ENCODE measurements at places on chromosomes 3 and 15.

DNA sequence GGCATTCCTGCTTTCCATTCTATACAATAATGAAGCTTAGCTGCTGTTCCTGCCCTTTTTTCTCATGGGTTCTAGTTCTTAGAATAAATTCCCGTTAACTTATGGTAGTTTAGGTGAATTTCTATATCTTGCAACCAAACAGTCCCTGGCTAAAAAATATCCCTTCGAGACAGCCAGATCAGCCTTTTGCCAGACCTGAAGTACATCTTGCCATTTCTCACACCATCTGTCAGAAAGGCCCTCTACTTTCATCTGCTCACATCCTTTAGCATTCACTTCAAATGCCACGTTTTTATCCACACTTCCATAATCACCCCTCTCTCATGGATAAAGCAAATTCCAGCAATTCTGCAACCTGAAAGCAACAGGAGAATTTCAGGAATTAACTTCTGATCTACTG, 145.4 kb downstream of the GAP43 start:
- DNase-seq, result no peak

GRCh38 chr3:126530171-126531050, 6.5 kb downstream of the CHST13 start:
- no peak for DNase-seq

DNA sequence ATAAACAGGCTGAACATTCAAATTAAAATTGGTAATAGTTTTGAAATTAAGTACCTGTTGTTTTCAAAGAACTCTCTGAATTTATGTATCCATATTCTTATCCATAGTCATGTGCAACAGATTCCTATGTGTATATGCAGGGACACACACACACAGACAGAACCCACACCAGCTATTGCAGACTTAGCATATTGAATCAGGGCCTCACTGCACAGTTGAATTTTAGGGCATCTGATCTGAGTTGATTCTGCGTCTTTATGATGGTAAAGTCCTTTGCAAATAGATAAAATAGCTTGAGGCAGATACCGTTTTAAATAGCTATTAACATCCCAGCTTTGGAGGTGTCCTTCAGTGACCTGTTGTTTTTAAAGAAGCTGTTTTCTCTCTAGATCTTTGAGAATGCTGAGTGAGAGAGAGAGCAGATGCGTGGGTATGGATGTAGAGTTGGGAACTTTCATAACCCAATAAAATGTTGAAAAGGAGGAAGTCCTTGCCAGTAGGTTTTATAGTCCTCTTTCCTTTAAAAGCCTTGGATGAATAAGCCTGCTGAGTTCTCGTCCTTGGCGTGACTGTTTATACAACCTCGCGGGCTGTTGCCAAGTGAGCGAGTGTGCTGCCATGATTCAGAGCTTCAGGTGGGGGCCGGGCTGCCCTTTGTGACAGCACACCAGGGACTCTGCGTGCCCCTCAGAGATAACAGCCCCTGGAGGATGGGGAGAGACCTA, 18.3 kb downstream of the MYZAP start:
- DNase-seq, result no peak

GRCh38 chr15:59611276-59612260, at the start of gene GCNT3:
GCNT3 (plus strand) TSS chr15:59611783; CDS start chr15:59618239, 6,456 bp downstream.
- DNase-seq, result no peak

DNA sequence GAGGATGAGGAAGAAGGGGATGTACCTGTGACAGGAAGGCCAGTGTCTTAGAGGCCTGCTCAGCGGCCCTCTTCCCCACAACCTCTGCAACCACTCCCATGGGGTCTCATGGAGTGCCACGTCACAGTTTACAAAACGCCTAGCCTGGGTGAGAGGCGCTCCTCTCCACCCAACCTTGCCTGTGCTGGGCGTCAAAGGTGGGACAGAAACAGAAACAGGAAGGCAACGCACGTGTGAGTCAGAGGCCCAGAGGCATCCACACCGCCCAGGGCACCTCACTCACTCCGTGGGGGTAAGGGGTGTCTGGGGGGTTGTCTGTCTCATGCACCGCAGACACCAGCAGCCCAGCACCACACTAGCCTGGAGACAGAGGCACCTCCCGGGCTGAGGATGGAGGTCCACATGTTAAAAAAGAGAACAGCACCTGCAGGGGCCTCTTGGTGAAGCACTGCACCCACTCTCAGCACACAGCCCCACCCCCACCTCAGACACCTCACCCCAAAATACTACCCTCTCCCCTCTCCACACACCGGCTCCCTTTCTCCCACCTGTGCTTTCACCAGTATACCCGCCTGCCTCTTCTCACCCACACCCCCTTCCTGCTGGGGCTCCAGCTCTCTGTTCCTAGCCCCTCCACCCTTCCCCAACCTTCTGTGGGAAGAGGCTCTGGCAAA, 4.7 kb upstream of the CALML4 start:
- peak; percentile 24 for DNase-seq

All from activated CD4-positive, alpha-beta T cell treated with anti-CD3 and anti-CD28 coated beads, Interleukin-2, amount 50 U/mL, for 48 hours (primary cell).